CD4-positive, alpha-beta T cell treated with Interferon alpha-2 for 1 hour (primary cell): ENCODE measurements at places on chromosomes 11 and 22.
A peak's percentile ranks its signal among the peaks of the same experiment; 100 is the strongest.

- DNase-seq, result no peak
Measured at GRCh38 chr11:64127267-64128072, 38.4 kb downstream of the MACROD1 start.

DNA sequence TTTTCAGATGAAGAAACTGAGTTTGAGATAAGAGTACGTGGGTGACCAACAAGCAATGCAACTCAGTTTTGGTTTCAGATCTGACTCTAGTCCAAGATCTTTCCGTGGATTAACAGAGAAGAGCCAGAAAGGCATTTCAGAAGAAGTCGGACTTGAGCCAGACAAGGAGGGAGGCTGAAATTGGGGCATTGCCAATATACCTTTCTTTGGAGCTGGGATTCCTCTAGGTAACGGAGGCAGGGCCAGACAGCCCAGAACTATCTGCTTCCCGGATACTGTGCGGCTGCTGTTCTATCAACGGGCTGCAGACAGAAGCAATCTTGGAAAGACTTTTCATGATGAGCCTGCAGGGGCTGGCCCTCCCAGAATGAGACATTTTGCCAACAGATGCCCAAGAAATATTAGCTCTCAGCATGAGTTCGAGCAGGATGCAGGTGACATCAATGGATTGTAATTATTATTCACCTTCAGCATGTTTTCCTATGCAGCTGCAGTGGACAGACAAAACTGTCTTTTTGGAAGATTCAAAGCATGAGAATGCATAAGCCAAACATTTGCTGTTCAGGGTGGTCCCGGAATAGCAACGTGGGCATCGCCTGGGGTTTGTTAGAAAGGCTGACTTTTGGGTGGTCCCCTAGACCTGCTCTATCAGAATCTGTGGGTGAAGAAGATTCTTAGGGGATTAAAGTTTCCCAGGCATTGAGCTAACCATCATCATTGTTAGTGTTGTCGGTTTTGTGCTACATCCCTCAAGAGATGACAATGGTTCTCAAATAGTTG, 95.7 kb downstream of the SCN3B start:
- no peak for DNase-seq

- DNase-seq, result no peak
Measured at GRCh38 chr11:119924017-119924416, 195.0 kb upstream of the NECTIN1 start.

- no peak for DNase-seq
Measured at GRCh38 chr11:19982774-19983495, 177.3 kb downstream of the DBX1 start.

DNA sequence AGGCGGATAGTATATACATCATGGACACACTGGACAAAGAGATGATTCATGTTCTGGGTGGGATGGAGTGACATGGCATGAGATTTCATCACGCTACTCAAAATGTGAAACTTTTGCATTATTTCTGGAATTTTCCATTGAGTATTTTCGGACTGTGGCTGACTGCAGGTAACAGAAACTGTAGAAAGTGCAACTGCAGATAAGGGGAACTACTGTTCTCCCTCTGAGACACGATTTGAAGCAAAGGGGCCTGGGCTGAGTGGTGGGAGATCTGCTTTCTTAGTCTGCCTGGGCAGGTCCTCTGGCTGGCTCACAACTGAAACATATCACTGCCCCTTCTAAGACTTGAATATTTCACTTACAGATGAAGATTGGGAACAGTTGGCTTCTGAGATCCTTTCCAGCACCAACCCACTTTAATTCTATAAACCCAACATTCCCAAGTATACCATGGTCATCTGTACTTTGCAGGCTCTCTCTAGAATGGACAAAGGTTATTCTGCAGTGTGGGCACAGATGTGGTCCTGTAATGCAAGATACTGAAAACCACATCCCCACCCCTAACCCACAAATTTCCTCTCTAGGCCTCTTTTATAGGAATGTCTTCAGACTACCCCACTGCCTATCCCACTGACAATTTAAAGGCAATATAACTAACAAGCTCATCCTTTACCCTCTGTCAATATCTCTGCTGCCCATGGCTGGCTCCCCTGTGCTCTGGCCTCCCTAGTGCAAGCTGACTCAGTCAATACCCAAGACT, 121.1 kb downstream of the KCNC1 start:
- DNase-seq, result no peak

- no peak for DNase-seq
Measured at GRCh38 chr11:118289401-118289800, 15.1 kb upstream of the CD3E start.

- DNase-seq, result no peak
Measured at GRCh38 chr11:76185931-76186401, 20.3 kb downstream of the WNT11 start.

GRCh38 chr22:26671317-26672059, 14.1 kb downstream of the MIAT start:
- peak; percentile 80 for DNase-seq
